ENCODE measurements at places on chromosomes 11 and 22.
A peak's percentile ranks its signal among the peaks of the same experiment; 100 is the strongest.

DNA sequence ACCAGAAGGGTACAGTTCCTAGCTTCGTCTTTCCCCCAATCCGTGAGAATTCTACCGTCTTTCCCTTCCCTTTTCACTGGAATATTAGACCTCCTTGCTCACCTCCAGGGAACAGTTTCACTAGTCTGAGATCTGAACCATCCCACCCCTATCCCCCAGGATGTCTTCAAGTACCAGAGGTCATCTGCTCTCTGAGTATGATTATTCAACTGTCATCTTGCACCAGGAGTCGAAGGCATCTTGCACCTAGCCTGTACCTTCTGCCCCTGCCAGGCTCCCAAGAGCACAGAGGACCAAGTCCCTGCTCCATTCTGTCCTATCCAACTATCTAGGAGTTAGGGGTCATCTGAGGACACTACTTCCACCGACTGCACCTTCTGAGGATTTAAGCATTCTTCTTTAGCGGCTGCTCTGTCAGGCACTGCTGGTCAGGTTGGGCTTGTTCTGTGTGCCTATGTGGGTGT is 804 bp downstream of the ACER3 start:
- no peak for DNase-seq

DNA sequence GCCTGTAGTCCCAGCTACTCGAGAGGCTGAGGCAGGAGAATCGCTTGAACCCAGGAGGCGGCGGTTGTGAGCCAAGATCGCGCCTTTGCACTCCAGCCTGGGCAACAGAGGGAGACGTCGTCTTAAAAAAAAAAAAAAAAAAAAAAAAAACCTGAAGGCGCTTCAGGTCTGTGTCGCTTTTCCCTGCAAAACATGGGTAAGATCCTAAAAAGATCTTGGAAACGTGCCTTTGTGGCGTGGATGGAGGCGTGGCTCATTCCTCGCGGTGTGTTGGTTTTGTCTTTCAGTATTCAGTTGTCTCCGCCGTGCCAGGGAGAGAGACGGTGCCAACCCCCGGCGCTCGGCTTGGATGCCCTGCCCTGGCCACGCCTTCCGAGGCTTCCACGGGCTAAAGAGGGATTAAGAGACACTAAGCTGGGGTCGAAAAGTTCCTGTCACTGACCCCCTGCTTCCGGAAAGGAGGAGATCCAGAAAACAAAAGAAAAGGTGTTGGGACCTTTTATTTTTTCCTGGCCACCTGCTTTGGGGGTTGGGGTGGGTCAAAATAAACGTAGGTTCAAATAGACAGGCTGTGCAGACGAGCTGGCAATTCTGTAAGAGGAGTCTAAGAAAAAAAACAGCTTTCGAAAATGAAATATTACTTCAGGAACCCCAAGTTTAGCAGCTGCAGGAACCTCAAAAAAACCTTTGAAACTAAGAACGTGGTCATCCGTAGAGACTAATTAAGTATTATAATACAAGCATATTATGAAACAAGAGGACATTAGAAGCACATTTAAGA is 1.1 kb upstream of the SLC35F2 start:
- peak; percentile 54 for DNase-seq

- no peak for DNase-seq
These were observed 132.1 kb downstream of the DSCAML1 start for GRCh38 chr11:117664897-117665296.

- DNase-seq = no peak
These were observed 71.4 kb downstream of the FANCF start for GRCh38 chr11:22554221-22554620.

DNA sequence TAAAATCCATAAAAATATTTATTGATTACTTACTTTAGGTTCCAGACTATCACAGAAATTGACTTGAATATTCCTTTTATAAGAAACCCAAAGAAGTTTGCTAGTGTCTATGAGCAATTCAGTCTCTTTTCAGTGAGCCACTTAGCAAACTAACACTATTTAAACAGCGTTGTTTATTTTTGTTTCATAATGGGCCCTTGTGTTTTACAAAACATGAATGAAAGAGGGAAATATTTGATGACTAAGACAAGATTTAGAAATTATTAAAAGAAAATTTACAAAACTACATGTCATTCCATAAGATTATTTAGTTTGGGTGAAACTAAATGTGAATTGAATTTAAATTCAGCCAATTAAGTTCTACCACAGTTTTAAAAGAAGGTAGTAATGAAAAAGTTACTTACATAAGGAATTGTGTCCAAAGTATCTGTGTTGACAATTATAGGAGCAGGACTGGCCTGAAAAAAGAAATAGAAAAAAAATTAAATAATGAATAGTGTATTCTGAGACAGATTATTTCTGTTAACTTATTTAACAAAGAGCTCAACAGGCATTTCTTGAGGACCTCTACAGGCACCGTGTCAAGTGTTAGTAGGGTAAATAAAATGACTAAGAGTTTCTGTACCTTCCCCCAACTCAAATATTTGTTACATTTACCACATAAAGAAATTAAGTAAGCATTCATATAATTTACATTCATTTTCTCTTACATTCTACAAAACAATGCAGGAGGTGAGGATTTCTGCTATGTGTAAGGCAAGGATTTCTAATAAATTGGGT is 964.9 kb upstream of the CCDC90B start:
- DNase-seq = no peak
